HT1080 (cell line): ENCODE measurements at places on chromosomes 4 and X.

DNA sequence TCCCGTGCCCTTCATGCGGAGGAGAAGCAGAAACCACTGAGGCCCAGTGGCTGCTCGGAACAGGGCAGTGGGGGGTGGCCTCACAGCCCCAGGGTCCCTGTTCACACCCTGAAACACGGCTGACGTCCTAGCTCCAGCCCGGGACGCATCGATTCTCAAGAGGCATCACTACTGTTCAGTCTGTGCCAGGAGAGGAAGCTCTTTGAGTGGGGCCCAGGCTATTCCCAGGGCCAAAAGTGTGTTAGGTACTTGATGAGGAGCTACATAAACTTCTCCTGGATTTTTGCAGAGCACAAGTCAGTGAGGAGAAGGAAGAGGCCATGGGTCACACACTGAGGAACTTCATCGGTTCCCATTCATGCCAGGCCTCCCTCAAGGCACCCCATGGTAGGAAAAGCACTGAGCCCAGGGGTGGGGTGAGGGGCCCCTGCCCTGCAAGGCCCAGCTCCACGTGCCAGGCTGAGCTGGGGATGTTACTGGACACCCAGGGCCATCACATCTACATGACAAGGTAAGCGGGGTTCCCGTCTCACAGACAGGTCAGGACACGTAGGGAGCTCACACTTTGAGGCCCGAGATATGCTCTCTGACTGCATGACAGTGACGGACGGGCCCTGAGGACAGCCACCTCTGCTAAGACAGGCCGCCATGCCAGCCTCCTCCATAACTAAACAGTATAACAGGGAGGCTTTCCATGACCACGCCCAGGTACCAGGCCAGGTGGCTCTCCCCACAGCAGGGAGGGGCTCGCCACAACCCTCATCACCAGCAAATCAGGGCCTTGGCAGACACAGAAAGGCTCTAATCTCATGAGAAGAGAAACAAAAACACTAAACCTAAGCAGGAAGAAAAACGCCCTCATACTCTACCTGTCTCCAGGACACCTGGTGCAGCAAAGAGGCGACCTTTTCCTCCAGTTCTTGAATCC lies 12.4 kb downstream of the TNIP2 start:
- no peak for DNase-seq

DNA sequence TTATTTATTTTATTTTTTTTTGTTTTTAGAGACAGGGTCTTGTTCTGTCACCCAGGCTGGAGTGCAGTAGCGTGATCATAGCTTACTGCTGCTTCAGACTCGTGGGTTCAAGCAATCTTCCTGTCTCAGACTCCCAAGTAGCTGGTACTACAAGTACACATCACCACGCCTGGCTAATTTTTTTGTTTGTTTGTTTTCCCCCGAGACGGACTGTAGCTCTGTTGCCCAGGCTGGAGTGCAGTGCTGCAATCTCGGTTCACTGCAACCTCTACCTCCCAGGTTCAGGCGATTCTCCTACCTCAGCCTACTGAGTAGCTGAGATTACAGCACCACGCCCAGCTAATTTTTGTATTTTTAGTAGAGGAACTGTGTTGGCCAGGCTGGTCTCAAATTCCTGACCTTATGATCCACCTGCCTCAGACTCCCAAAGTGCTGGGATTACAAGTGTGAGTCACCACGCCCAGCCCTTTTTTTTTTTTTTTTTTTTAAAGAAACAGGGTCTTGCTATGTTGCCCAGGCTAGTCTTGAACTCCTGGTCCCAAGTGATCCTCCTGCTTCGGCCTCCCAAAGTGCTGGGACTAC lies 32.2 kb downstream of the COPS4 start:
- DNase-seq: peak; percentile 49

- no peak for DNase-seq
Observed at GRCh38 chr4:138537731-138538490, 295.8 kb upstream of the SLC7A11 start.

GRCh38 chr4:10024303-10024702 lies 3.0 kb upstream of the SLC2A9 start:
- no peak for DNase-seq

DNA sequence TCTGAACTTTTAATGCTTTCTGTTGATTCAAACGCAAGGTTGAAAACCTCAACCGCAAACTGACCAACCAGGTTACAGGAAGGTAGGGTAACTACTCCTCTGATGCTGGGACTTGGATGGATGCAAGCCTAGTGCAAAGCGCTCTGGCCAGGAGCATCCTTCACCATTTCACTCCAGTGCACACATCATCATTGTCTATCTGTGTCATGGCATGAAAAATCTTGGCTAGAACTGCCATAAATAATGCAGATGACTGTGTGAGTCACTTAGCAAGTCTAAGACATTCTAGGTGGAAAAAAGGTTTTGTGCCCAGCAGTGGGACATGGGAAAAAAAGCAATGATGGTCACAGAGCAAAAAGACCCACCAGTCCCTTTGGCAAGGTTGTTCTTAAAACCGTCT lies 10.9 kb downstream of the ADGRA3 start:
- DNase-seq: no peak

- DNase-seq: no peak
Observed at GRCh38 chr4:46316215-46316614, 73.7 kb downstream of the GABRA2 start.

- DNase-seq: no peak
Observed at GRCh38 chr4:179076865-179077264, 1634.6 kb upstream of the AGA start.

GRCh38 chr4:176635372-176636261 lies 157.1 kb downstream of the VEGFC start:
- peak; percentile 81 for DNase-seq

- peak; percentile 32 for DNase-seq
Observed at GRCh38 chr4:54144661-54145171, 44.8 kb downstream of the GSX2 start.

DNA sequence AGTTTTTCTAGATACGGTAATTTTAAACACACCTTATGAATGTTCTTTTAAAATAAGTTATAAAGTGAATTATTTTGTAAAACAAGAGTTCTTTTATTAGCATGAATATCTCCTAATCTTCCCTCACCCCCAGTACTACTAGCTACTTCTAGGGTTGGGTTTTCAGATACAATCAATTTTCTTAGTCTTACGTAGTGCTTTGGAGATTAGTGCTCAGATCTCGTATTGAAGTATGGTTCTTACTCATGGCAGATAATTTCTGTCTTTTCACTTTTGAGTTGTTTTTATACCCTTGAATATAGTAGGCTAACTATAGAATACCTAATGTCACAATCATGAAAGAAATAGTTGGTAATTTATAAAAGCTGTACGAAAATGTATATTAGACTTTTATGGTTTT lies 43.2 kb downstream of the CDKL5 start:
- no peak for DNase-seq

DNA sequence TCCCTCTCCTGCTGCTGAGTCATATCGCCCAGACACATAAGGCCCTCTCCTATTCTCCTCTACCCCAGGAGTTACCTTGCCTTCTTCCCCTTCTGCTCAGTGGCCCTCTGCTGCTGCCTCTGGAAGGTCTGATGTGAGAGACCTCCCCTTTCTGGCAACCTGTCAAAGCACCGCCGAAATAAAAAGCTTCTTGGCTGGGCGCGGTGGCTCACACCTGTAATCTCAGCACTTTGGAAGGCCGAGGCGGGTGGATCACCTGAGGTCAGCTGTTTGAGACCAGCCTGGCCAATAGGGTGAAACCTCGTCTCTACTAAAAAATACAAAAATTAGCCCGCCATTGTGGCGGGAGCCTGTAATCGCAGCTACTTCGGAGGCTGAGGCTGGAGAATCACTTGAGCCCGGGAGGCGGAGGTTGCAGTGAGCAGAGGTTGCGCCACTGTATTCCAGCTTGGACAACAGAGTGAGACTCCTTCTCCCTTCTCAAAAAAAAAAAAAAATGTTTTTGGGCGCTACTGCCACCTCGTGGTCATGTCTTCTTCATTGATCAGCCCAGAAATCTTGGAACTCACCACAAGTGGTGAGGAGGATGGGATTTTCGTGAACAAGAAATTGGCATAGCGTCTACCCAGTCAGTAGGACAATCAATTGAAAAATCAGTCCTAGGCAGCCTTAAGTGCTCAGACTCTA lies 8.6 kb upstream of the ZXDA start:
- DNase-seq: peak; percentile 7

DNA sequence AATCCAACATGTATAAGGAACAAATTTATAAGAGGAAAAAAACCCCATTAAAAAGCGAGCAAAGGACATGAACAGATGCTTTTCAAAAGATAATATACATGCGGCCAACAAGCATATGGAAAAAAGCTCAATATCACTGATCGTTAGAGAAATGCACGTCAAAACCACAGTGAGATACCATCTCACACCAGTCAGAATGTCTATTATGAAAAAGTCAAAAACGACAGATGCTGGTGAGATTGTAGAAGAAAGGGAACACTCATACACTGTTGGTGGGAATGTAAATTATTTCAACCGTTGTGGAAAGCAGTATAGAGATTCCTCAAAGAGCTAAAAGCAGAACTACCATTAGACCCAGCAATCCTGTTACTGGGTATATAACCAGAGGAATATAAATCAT lies 465.4 kb downstream of the TMA16 start:
- no peak for DNase-seq

DNA sequence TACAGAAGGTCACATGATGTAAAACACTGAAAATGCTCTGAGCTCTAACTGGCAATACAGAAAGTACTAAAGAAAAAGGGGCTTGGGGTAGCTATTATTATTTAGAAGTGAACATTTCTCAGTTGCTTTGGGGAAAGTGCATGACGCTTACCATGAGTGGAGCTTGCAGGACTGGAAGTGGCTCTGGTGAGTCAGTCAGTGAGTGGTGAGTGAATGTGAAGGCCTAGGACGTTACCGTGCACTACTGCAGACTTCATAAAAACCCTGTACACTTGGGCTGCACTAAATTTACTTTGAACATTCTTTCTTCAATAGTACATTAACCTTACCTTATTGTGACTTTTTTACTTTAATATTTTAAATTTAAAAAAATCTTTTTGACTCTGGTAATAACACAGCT lies 89.3 kb upstream of the ENPP6 start:
- peak; percentile 69 for DNase-seq
